ENCODE measurements at places on chromosomes 12 and 14.

DNA sequence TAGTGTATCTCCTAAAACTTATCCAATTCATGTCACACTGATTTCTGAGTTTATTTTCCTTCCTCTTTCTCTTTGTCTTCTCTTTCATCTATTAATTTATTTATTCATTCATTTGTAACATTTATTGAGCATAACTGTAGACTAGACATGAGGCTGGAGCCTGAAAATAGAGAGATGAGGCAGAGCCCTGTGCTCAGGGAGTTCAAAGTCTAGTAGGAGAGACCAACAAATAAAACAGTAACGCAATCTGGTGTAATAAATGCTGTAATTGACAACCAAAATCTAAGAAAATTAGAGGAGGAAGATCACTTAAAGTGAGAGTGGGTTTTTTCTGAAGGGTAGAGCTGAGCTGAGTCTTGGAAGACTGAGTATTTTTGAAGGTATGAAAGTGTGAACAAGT, 87.5 kb downstream of the POLR3B start:
- no peak for DNase-seq

- no peak for DNase-seq
Observed at GRCh38 chr12:51866324-51866723, 17.8 kb upstream of the FIGNL2 start.

DNA sequence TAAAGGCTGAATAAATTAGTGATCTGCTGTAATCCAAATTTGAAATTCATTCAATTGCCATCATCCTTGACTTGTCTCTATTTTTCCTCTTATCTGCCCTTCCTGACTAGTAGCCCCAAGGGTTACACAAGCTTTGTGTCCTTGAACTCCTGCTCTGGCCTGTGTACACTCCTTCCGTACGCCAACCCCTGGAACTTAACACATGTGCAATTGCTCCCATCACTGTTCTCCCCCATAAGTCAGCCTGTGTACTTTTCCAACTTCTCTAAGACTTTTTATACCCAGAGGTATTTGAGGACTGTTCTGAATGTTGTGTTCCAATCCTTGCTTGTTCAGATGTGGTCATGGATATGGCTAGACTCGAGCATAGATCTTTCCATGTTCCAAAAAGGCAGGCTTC, 171.1 kb upstream of the G2E3 start:
- DNase-seq: no peak

DNA sequence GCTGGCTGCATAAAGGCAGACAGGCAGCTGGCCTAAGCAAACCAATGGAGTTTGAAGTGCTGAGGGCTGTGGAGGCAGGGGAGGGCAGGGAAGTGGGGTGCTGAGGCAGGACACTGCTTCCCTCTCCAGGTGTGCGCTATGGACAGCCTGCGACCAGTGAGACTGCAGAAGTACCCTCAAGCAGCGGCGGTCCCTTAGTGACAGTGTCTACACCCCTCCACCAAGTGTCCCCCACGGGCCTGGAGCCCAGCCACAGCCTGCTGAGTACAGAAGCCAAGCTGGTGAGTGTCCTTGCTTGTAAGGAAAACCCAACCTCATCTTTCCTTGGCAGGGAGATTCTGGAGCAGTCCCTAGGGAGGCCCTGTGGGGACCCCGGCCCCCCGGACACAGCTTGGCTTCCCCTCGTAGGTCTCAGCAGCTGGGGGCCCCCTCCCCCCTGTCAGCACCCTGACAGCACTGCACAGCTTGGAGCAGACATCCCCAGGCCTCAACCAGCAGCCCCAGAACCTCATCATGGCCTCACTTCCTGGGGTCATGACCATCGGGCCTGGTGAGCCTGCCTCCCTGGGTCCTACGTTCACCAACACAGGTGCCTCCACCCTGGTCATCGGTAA, 17.9 kb downstream of the HNF1A start:
- DNase-seq: no peak

DNA sequence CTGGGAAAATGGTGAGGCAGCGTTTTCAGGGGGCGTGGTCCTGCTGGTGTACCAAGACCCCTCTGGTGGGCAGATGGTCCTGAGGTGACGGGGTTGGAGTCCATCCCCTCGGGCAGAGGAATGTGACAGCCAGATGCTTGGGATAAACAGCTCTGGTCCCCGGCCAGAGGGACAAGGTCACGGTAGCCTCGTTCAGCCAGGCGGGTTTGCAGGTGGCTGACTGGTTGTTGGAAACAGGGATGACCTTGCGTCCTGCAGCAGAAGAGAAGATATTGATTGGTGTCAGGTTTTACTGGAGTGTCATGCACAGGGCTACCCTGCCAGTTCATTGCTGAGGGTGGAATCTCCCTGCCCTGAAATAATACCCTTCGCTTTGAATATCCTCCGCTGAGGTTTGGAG, 43.3 kb downstream of the SLC24A4 start:
- DNase-seq: no peak

DNA sequence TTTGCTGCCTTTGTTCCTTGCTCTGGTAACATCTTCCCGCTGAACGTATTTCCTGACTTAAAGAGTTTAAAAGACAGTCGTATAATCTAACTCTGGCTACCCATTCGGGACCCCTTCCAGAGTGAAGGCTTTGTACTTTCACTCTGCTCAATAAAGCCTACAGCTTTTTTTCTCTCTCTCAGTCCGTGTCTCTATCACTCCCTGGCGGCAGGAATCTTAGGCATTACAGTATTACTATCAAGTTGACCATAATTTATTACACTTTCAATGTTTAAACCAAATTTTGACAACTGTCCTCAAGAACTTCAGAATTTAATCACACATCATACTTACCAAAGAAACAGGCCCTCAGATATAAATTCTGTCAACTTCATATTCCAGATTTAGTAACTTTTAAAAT, 967.9 kb downstream of the FSCB start:
- DNase-seq: no peak

GRCh38 chr12:131603939-131604795, 106.7 kb upstream of the SFSWAP start:
- DNase-seq: no peak

DNA sequence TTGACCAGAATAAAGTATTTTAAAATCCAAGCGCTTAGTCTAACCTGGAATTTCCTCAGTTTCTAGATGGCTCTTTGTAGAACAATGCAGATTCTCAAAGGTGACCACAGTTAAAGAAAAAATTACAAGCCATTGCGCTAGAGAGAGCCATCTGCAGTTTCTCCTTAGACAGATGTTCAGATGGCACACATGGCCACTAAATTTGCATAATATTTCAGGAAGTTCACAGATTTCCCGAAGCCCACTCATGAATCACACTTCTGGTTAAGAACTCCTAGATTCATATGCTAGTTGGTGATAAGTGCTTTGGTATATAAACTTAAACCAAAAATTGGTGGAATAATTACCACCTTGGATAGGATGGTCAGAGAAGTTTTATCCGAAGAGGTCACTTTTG, 749 bp downstream of the AKAP3 start:
- DNase-seq: peak; percentile 9

DNA sequence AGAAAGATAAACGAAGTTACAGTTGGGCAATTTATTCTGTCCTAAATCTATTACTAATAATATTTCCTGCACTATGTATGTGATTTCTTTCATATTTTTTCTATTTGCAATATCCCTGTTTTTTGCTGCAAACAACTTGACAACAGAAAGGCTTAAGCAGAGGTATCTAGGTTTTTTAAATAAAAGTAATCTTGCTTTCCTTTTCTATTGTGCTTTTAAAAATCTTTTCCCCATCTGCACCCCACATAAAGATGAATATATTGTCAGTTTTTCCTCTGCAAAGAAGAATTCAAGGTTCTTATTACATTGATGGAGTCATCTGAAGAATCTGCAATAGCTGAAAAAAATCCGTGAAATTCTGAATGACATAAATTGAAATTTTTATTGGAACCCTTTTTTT, 502 bp upstream of the RALGAPA1 start:
- no peak for DNase-seq

DNA sequence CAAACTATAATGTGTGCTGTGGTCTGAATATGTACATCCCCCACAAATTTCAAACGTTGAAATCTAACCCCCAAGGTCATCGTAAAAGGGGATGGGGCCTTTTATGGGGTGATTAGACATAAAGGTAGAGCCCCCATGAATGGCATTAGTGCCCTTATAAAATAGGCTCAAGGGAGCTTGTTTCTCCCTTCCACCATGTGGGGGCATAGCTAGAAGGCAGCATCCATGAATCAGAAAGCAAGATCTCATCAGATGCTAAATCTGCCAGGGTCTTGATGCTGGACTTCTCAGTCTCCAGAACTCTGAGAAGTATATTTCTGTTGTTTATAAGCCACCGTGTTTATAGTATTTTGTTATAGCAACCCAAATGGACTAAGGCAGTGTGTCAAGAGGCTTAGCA, 33.4 kb upstream of the IGF1 start:
- DNase-seq: no peak

- DNase-seq: peak; percentile 91
Observed at GRCh38 chr14:67426983-67427606, 15.1 kb upstream of the PLEK2 start.

DNA sequence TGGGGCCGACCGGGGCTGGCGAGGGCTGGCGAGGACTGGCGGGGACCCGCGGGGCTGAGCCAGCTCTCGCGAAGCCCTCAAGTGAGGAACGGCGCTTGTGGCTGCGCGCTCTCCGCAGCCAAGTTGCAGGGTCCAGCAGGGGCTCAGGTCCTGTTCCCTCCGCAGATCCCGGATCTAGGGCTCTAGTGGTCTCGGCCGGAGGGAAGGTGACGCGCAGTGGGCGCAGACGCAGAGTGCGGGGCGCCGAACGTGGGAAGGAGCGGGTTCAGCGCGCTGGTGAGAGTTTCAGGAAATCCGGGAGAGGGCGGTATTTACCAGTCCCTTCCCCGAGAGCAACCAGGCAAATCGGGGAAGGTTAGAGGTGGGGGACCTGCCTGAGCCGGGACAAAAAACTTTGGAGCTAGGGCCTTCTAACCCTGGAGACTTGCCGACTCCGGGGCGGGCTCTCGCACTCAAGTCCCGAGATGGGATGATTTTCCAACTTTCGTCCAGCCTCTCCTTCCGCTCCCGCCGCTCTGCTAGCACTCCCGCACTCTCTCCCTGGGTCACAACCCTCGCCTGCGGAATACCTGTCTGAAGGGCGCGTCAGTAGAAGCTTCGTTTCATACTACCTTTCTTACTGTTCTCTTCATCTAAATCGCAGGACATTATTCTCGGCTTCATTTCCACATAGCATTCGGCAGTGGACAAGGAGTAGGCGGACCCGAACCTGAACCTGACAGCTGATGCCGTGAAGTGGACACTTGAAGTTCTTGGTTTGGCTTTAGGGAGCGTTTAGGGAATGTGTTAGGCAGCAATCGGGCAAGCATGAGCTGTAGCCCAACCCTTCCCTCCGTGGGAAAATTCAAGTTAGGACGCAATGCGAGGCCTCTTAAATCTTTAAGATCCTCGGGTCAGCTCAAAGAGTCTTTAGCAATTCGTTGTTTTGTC, 13.6 kb upstream of the PAX9 start:
- peak; percentile 78 for DNase-seq

GRCh38 chr12:56718636-56719035, 6.5 kb downstream of the NACA start:
- DNase-seq: no peak

- no peak for DNase-seq
Observed at GRCh38 chr12:11967376-11968047, 103.2 kb upstream of the BCL2L14 start.

GRCh38 chr12:75995691-75996090, 35.9 kb downstream of the PHLDA1 start:
- no peak for DNase-seq

GRCh38 chr14:52032204-52032801, 36.6 kb downstream of the NID2 start:
- DNase-seq: peak; percentile 49

DNA sequence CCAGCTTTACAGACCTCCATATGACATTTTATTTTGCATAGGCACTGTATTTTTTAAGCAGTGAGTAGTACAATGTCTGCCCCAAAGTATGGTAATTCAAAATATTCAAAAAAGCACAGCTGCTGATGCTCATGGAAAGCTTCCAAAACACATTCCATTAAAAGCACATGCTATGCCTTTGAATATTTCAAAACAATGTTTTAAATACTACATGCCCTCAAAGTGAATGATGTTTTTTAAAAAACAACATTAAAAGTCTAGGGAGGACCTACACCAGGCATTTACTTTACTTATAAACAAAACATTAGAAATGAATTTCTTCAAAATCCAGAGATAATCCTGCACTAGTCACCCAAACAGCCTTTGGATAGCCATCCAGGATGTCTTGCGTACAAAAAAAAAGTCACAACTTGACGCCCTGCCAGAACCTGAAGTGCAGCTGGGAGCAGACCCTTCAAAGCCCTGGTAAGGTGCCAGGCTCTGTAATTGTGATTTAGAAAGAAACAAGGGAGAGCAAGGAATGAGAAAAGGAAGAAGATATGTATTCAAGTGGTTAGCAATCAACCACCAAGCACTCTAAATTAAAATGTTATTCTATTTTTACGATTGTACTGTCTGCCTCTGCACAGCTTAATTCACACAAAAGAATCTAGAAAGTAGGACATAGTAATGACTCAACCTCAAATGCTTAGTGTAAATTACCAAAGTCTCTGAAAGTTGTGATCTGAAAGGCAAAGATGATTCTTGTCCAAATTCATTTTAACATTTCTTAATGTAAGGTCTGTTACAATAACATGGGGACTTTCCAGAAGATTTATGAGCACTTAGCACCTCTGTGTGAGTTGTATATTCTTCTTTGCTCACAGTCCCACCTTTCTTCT, 31.9 kb downstream of the CEP83 start:
- peak; percentile 36 for DNase-seq

DNA sequence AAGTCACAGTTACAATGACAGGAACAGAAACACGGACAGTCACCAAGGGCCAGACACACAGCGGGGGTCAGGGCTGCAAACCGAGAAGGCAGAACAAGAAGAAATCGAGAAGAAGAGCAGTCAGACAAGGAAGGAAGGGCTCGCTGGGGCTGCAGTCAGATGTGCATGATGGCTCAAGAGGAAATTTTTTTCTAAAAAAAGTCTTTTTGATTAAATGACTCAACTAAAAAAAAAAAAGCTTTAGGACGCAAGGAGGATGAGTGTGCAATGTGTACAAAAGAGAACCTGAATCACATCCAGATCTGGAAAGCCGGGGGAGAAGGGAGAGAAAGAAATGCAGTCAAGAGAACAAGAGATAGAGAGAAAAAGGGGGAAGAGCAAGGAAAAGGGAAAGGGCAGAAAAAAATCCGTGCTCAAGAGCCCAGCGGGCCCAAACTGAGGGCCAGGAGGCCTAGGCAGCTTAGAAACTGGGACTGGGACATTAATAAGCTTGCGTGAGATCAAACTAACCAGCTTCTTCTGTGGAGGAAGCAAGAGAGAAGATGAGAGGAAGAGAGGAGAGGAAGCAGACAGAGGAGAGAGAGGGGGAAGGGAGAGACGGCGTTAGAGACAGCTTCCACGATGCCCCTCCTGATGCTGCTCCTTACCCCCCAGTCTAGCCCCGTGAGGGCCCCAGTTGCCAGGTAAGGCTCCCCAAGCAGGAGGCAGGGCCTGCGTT, 6.7 kb downstream of the IFFO1 start:
- DNase-seq: peak; percentile 61

All from GM03348 (cell line).